ENCODE measurements at places on chromosomes 3 and 15.

DNA sequence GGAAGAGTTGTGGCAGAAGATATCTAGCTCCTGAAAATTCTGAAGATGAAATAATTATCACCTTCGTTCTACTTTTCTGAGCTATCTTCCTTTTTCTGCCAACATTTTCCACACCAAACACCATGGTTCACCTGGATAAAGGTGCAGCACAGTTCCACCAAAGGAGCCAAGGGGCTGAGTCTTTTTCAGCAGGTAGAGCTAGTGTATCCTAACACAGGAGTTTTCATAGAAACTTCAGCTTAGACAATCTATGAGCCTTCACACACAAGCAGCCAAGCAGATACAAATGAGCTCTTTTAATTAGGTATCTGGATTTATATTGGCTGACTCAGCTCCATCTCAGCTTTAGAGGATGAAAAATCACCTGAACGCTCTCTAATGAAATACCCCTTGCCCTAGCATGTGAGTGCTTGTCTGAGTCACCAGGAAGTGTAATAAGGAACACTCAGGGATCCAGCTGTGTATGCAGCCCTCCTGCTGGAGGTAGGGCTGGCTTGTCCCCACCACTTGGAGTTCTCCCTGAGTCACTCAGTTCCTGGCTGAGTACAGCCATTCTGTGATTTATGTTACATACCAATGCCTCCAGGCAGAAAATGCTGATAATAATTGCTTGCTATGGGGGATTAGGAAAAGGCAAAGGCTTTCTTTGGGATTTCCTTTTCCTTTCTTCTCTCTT lies 385.7 kb downstream of the LSAMP start:
- no peak for DNase-seq

DNA sequence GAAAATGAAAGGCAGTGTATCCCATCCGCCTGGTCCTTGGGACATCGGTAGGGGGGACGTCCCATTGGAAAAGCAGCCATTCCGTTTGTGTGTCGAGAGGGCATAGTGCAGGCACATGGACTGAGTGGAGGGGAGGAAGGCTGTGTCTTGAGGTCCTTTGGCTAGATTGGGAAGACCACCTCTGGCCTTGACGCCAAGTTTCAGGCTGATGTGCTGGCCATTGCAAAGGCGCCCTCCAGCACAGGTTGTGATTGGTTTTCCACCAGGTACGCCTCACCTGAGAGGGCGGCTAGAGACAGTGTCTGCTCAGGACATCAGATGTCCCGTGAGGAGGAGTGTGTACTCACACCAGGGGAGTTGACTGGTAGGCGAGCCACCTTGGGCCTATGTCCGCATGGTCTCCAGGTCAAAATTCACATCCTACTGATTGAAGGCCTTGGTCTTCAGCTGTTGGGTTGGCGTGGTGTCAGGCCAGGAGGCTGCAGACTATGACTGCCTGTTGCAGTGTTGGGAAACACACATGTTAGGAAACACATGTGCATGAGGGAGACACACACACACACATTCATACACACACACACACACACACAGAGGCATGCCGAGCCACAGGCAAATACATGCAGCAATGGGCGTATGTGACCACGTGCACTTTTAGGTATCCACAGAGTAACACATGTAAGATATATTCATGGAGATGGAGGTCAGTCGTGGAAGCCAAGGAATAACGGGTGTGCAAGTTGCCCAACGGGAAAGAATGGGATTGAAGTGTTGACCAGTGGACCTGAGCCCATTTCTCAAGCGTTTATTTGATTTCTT lies 98.4 kb downstream of the SNRPN start:
- DNase-seq: no peak

- no peak for DNase-seq
Observed at GRCh38 chr15:64837502-64837901, 4.2 kb upstream of the PLEKHO2 start.

DNA sequence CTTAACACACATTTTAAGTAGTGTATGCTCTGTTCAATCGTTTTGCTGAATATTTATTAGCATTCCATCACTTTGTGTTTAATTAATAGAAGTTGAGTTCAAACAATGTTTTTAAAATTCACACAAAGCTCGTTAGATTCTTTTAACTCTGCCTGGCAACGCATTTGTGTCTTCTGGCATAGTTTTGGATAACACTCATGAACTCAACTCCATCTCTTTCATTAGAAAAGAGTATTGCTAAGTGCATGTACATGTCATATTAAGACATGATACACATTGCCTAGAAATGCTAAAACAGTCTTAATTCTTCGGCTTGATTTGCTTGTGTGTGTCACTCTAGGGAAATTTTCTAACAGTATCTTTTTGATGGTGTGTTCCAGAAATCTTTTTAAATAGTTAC lies 15.7 kb downstream of the TSC22D2 start:
- DNase-seq: no peak

DNA sequence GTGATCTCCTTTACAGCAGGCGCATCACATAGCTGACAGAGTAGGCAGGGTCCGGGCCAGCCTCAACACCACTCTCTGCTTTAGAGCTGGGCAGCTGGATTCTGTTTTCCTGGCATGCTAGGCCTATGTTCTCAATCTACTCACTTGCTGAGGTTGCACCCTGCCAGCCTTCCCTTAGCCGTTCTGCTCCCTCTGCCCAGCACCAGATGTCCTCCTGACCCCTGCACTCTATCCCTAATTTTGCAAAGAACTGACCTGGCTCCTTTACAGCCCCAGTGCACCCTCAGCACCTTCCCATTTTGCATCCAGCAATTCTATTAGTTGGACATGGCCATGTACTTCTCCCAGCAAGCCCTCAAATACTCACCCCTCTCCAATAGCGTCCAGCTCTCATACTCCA lies 371.6 kb upstream of the WNT5A start:
- DNase-seq: no peak

Data from NCI-H1092 (cell line).